ENCODE measurements at places on chromosomes 1 and 21.

DNA sequence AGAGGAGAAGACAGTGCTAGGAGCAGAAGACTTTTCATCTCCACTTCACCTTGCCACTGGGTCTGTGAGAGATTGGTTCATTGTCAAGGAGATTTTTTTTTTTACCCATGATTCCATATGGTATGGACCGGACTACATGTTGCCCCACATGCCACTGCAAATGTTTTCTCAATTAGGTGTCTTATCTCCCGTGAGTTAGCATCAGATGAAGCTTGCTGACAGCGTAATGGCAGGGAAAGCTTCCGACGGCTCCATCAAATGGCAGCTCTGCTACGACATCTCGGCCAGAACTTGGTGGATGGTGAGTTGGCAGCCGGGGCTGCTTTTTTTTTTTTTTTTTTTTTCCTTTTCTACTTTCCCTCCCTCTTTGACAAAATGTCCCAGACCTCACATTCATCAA, 217.2 kb upstream of the NFIA start:
- DNase-seq: no peak

DNA sequence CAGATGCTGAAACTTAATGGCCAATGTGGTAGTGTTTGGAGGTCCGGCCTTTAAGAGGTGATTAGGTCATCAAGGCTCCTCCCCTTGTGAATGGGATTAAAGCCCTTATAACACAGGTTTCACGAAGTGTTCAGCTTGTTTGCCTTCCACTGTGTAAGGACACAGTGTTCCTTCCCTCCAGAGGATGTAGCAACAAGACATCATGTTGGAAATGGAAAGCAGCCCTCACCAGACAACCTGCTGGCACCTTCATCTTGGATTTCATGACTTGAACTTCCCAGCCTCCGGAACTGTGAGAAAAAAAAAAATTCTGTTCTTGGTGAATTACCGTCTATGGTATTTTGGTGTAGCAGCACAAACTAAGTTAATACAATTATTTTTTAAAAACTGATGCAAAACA, 613.8 kb downstream of the KIF26B start:
- DNase-seq: no peak

DNA sequence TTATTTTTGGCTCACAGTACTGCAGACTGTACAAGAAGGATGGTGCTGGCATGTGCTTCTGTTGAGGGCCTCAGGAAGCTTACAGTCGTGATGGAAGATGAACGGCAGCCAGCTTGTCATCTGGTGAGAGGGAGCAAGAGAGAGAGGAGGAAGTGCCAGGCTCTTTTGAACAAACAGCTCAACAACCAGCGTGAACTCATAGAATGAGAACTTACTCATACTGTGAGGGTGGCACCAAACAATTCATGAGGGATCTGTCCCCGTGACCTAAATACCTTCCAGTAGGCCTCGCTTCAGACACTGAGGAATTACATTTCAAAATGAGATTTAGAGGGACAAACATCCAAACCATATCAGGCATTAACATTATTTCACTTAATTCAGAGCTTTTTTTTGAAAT, 84.7 kb downstream of the PKN2 start:
- DNase-seq: no peak

DNA sequence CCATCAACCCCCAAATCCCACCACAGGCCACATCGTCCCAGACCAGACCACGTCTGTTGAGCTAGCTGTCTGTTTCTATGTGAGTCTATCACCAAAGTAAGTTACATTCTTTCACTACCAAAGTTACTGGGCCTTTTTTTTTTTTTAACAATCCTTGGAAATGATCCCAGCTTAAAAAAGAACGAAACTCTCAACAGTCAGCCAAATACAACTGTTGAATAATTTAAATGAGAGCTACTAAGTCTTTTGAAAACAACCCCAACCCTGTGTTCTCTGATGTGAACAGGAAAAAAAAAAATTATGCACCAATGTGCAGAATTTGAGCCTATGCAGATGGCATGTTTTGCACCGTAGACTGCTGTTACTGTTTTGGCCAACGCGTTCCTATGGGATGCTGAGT, 134.0 kb upstream of the ETS2 start:
- no peak for DNase-seq

- no peak for DNase-seq
These were observed 101.6 kb downstream of the ZMYM4 start for GRCh38 chr1:35369922-35370671.

GRCh38 chr1:238658763-238659162, 727.6 kb upstream of the CHRM3 start:
- DNase-seq: no peak

- no peak for DNase-seq
These were observed 52.8 kb downstream of the TNFSF18 start for GRCh38 chr1:172997941-172998361.

GRCh38 chr1:47696737-47697441, 259.0 kb downstream of the FOXD2 start:
- no peak for DNase-seq

DNA sequence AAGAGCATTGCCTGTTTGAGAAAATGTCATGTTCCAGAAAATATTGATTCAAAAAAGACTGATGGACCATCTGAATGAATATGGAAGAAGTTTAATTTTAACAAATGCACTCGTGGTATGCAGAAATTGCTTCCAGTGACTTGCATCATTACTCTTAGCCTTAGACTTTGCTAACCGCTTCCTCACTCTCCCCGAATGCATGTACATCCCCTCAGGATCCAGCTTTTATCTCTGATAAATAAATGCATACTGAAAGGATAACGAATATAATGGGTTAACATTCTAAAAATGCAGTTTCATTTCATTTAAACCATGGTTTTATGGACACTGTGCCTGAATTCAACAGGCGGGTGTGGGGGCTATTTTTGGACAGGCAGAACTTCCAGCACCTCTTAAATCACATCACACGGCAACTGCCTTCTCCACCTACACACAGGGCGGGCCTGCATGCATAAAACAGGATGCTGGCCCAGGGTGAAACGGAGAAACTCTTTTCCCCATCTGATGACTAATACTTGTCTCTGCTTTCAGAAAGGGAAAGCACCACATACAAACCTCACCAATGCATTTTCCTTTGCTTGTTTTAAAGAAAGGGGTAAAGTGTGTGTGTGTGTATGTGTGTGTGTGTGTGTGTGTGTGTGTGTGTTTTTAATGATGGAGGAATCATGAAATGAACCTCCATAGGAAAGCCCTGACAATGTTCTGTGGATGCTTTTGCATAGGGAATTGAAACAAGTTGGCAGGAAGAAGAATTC, 48.7 kb downstream of the SPAG17 start:
- no peak for DNase-seq

DNA sequence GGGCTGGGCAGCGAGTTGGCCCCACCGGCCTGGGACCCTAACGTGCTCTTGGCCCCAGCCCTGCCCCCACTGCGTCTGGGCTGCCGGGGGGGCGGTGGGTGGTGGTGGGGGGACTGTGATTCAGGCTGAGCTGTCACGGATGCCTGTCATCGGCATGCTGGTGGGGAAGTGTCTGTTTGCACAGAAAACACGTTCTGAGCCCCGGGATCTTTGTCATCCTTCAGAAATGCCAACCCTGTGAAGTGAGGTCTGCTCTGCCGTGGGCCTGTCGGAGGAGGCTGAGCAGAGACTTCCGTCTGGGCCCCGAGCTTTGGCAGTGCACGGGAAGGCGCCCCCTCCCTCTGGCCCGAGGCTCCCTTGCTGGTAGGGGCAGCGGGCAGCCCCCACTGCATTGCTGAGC, 24.3 kb upstream of the PLCH2 start:
- peak; percentile 36 for DNase-seq

GRCh38 chr1:151939779-151940178, 30.5 kb upstream of the THEM4 start:
- no peak for DNase-seq

DNA sequence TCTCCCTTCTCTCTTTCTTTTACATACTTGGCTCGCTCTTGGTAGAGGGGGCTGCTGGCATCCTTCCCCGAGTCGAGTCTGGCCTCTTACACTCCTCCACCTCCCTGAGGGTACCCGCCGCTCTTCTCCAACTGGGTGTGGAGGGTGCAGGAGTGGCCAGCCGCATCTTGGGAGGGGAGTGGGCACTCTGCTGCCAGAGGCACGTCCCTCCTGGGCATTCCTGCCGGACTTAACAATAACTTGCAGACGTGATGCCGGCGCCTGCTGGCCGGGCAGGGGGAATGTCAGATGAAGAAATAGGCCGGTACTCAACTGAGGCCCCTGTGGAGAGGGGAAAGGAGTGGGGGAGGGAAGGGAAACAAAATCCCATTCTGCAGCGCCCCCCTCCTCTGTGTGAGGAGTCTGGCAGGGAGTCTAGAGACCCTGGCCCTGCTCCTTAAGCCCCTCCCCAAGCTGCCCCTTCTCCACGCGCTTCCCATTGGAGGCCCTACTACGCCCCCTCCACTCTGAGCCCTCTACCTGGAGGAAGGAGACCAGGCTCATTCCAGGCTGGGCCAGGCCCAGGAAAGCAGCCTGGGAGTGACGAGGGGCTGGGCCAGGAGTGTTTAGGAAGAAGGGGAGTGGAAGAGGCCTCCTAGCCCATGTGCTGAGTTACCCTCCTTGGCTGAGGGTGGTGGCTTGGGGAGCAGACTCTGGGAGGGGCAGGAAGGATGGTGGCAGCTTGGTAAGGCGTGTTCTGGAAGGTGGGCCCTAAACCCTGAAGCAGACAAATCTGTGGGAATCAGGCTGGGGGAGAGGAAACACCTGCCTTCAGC, 1.8 kb downstream of the ATP2B4 start:
- peak; percentile 58 for DNase-seq

DNA sequence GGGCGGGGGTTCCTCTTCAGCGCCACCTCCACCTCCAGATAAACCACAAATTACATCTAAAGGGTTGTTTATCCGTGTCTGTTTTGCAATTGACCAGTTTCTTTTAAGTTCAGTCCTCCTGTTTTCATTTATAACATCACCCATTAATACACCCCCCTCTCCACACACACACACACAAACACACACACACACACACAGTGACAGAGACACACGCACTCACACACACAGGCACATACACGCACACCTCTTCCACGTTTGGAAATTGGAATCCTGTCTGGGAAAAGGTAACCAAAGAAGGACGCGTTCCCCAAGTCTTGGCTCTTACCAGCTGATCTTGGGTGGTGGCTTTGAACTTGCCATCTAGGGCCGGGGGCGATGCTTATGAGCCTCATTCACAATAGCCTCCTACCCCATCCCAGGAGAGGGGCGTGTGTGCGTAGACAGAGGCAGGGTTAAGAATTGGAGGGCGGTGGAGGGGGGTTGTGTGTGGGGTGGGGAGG, 442 bp upstream of the CSMD2 start:
- no peak for DNase-seq

GRCh38 chr21:37749132-37749531, 167.1 kb downstream of the KCNJ6 start:
- no peak for DNase-seq

DNA sequence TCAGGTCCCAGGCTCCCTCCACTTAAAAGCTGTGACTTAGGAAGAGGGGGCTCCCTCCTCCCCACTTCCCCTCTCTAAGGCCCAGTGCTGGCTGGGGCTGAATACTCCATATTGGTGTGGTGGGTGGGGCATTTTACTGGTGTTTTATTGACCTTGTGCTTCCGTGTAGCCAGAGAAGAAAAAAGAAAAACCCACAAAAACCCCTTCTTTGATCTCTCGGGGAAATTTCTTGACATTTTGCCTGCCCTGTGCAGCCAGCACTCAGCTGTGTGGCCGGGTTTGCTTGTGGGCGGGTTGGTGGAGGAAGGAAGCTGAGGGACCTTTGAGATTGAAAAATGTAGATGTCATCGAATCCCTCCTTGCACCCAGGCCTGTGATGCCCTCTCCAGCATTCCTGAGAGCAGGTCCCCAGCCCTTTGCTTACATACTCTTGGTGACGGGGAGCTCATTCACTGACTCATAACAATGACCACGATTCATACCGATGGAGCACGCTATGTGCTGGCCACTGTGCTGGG, 24.8 kb downstream of the TNFRSF8 start:
- no peak for DNase-seq

GRCh38 chr1:165903672-165904071, 76.3 kb downstream of the UCK2 start:
- DNase-seq: no peak

DNA sequence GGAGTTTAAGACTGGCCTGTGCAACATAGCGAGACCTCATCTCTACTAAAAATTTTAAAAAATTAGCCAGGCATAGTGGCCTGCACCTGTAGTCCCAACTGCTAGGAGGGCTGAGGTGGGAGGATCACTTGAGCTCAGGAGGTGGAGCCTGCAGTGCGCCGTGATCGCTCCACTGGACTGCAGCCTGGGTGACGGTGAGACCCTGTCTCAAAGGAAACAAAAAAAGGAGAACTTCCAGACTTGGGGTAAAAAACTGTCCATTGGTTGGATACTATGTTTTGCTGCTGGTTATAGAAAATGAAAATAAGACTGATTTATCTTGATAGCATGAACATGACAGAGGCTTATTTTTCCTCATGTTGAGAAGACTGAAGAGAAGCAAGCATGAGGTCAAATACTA, 79.4 kb downstream of the WDR4 start:
- no peak for DNase-seq

- no peak for DNase-seq
These were observed 3.9 kb upstream of the CDC42 start for GRCh38 chr1:22048351-22049192.

DNA sequence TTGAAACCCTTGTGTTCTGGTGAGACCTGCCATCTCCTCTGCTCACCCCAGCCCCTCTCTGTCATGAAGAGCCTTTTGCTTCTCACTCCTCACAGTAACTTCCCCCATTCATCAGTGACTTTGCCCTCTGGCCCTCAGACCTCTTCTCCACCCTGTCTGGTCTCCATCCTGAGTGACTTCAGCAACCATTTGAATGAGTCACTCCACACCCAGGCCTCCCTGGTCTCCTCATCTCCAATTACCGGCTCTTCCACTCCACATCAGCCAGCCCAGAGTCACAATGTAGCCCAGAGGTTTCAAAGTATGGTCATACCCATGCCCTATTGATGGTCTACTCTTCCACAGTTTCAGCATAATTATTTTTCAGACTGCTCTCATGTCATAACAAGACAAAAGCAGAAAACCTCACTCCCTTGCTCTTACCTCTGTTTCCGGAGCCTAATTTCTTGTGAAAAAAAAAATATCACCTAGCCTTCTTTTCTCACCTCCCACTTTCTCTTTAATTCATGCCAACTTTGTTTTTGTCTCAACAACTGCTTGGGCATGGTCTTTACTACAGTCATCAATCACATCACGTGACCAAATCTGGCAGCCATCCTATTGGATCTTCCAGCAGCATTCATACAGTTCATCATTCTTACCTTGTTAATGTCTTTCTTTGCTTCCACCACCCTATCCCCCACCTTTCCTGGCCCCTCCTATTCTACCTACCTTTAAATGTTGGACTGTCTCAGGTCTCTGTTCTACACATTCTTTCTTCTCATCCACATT, 35.6 kb upstream of the NEK7 start:
- DNase-seq: no peak
